ENCODE measurements at places on chromosomes 6 and 20.

- no peak for DNase-seq
These were observed 730.4 kb downstream of the KIF16B start for GRCh38 chr20:15842872-15843271.

GRCh38 chr6:144170044-144170443 is 19.7 kb downstream of the STX11 start:
- DNase-seq: no peak

GRCh38 chr6:67889682-67889995 is 745.4 kb upstream of the ADGRB3 start:
- no peak for DNase-seq

DNA sequence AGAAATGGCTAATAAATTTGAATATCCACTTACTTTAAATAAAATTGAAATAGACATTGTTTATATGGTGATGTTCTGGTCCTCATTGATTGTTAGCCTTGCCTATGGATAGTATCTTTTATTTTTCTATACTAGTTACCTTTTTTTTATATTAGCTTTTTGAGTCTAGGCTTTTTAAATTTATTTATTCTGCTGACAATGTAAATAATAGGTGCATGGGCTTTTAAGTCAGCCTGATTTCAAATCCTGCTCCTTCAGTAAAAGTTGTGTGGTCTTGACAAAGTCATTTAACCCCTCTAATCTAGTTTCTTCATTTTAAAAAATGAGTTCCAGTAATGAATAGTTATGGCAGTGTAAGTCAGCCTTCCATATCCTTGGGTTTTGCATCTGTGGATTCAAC is 38.6 kb downstream of the FAM162B start:
- DNase-seq: no peak
